ENCODE measurements at places on chromosomes 12 and 14.

- H3K27ac ChIP-seq, result no peak overlapping the region
- H3K4me3 ChIP-seq, result no peak overlapping the region
- no peaks in the 10 kb centered on the region for H3K36me3 ChIP-seq
- no peak for DNase-seq
These were observed 164.9 kb downstream of the ETV6 start for GRCh38 chr12:11814374-11814773.

- H3K27me3 ChIP-seq, result no peaks in the 10 kb centered on the region
- peaks cover 13% of the 10 kb centered on the region for H3K4me1 ChIP-seq
- no peaks in the 10 kb centered on the region for H3K36me3 ChIP-seq
These were observed 1.4 kb downstream of the SLC25A29 start for GRCh38 chr14:100304825-100305323.

DNA sequence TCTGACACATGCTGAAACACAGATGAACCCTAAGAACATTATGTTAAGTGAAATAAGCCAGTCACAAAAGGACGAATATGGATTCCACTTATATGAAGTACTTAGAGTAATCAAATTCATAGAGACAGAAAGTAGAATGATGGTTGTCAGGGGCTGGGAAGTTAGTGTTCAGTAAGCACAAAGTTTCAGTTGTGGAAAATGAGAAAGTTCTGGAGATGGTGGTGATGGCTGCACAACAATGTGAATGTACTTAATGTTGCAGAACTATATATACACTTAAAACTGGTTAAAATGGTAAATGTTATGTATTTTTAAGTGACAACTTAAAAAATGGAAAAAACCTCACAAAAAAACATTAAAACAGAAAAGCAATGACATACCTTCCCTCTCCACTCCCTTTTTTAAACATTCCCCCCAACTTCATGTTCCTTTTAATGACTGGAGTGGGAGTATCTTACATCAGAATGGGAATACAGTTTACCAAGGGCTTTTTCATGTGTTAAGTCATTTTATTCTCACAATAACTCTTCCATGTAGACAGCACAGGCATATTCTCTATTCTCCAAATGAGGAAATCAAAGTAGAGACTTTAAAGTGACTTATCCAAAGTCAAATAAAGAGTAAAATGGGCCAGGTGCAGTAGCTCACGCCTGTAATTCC, 24.0 kb downstream of the BTBD7 start:
- H3K4me1 ChIP-seq, result no peaks in the 10 kb centered on the region
- no peak overlapping the region for H3K4me3 ChIP-seq
- no peak for DNase-seq
- H3K36me3 ChIP-seq, result no peaks in the 10 kb centered on the region
- no peak overlapping the region for H3K27ac ChIP-seq

- H3K4me1 ChIP-seq, result no peaks in the 10 kb centered on the region
- H3K27ac ChIP-seq, result no peak overlapping the region
- no peak for DNase-seq
- no peaks in the 10 kb centered on the region for H3K27me3 ChIP-seq
- no peak overlapping the region for H3K4me3 ChIP-seq
These were observed 150.1 kb downstream of the NAV3 start for GRCh38 chr12:77980782-77981181.

GRCh38 chr12:43337571-43338444, 214.2 kb downstream of the ADAMTS20 start:
- H3K4me1 ChIP-seq, result no peaks in the 10 kb centered on the region
- no peak overlapping the region for H3K27ac ChIP-seq
- no peak for DNase-seq
- no peak overlapping the region for H3K4me3 ChIP-seq

- H3K27ac ChIP-seq, result no peak overlapping the region
- no peaks in the 10 kb centered on the region for H3K4me1 ChIP-seq
- H3K4me3 ChIP-seq, result no peak overlapping the region
- DNase-seq, result no peak
These were observed 115.6 kb downstream of the DIP2B start for GRCh38 chr12:50620109-50620977.

GRCh38 chr12:18363321-18363720, 102.0 kb downstream of the PIK3C2G start:
- peaks cover 8% of the 10 kb centered on the region for H3K36me3 ChIP-seq
- H3K27ac ChIP-seq, result no peak overlapping the region
- H3K4me1 ChIP-seq, result peaks cover 9% of the 10 kb centered on the region
- H3K4me3 ChIP-seq, result no peak overlapping the region

- H3K4me1 ChIP-seq, result no peaks in the 10 kb centered on the region
- no peaks in the 10 kb centered on the region for H3K36me3 ChIP-seq
- H3K27me3 ChIP-seq, result no peaks in the 10 kb centered on the region
- no peak overlapping the region for H3K4me3 ChIP-seq
These were observed 130.7 kb downstream of the NTF3 start for GRCh38 chr12:5562581-5562980.

- H3K27me3 ChIP-seq, result no peaks in the 10 kb centered on the region
- no peak overlapping the region for H3K4me3 ChIP-seq
- no peak overlapping the region for H3K27ac ChIP-seq
These were observed 44.4 kb upstream of the IQSEC3 start for GRCh38 chr12:22190-22529.

DNA sequence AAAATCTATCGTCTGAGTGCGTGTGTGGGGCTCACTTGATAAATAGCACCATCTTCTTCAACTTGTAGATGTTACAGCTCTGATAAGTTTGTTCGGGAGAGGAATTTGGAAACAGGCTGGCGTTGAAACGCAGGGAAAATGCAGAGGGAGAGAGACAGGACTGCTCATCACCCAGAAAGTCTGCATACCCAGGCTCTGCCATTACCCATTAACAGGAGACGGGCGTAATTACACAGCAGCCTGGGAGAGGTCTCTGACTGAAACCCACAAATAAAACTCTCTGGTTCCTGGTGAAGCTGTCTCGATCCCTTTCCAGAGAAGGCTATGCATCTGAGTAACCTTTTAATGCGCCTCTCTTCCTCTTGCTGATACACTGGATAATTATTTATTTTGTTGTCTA, 547.3 kb downstream of the BCL11B start:
- no peak overlapping the region for H3K27ac ChIP-seq
- no peaks in the 10 kb centered on the region for H3K36me3 ChIP-seq
- DNase-seq, result no peak
- H3K4me1 ChIP-seq, result no peaks in the 10 kb centered on the region
- H3K4me3 ChIP-seq, result no peak overlapping the region

- no peak overlapping the region for H3K27ac ChIP-seq
- no peaks in the 10 kb centered on the region for H3K36me3 ChIP-seq
- H3K4me3 ChIP-seq, result no peak overlapping the region
- H3K4me1 ChIP-seq, result no peaks in the 10 kb centered on the region
These were observed 120.0 kb downstream of the RPS6KA5 start for GRCh38 chr14:90940318-90940962.

DNA sequence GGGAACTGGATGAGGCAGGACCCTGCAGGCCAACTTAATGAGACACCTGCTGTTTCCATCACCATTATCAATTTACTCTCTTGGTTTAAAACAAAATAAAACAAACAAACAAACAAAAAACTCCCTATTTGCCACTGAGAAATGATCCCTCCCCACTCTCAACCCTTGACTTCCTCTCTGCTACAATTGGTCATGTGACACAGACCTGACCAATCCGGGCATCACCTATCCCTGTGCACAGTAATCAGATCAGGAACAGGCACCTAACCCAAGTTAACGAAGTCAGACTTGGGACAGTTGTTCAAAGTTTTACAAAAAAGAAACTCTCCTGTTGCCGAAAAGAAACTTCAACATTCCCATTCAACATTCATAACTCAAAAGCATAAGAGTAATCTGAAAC, 58.4 kb downstream of the NELL2 start:
- H3K4me1 ChIP-seq, result no peaks in the 10 kb centered on the region
- H3K27me3 ChIP-seq, result no peaks in the 10 kb centered on the region
- no peak for DNase-seq
- no peaks in the 10 kb centered on the region for H3K36me3 ChIP-seq
- no peak overlapping the region for H3K4me3 ChIP-seq

- DNase-seq, result no peak
- no peak overlapping the region for H3K27ac ChIP-seq
These were observed 46.5 kb upstream of the TSPAN11 start for GRCh38 chr12:30880061-30880460.

- H3K27ac ChIP-seq, result no peak overlapping the region
- no peaks in the 10 kb centered on the region for H3K36me3 ChIP-seq
- H3K4me3 ChIP-seq, result no peak overlapping the region
- H3K4me1 ChIP-seq, result no peaks in the 10 kb centered on the region
- no peak for DNase-seq
These were observed 105.1 kb upstream of the NAV3 start for GRCh38 chr12:77725611-77726010.

DNA sequence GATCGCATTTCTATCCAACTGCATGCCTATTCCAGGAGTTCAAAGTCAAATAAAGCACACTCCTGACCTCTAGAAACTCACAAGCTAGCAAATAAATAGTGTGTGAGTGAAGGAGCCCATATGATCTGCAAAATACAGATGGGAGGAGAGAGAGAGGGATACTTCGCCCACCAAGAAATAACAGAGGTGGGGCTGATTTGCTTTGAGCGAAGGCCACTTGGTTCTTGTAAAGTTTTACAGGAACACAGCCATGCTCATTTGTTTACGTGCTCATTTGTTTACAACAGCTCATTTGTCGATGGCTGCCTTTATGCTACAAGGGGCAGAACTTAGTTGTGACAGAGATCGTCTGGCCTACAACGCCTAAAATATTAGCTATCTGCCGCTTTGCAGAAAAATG, 63.4 kb upstream of the GPATCH2L start:
- no peak for DNase-seq
- no peaks in the 10 kb centered on the region for H3K27me3 ChIP-seq
- no peaks in the 10 kb centered on the region for H3K4me1 ChIP-seq
- H3K27ac ChIP-seq, result no peak overlapping the region

- H3K36me3 ChIP-seq, result no peaks in the 10 kb centered on the region
- no peak overlapping the region for H3K4me3 ChIP-seq
- peak; percentile 73 for DNase-seq
- H3K27ac ChIP-seq, result no peak overlapping the region
These were observed 24.1 kb upstream of the BCDIN3D start for GRCh38 chr12:49866859-49867569.
